Stimulated activated CD4-positive, alpha-beta T cell treated with anti-CD3 and anti-CD28 coated beads, Interleukin-2, amount 100 ng/mL, for 4 hours (primary cell): ENCODE measurements at places on chromosomes 16 and 17.
A peak's percentile ranks its signal among the peaks of the same experiment; 100 is the strongest.

- no peak for DNase-seq
Observed at GRCh38 chr17:40978575-40979151, 5.5 kb downstream of the KRT40 start.

- DNase-seq: no peak
Observed at GRCh38 chr17:58694302-58694701, 1.9 kb downstream of the RAD51C start.

DNA sequence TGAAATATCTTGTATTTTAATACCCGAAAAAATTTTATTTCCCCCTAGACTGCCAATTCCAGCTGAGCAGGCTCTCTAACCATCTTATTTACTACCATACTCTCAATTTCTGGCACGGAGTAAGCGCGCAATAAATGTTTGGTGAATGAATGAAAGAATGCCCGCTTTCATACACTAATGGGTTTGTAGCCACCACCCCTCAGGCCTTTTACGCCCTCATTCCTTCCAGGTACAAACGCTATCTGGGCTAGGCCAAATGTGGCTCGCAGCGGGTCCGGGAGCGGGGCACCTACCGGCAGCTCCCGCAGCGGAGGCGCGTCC lies 536 bp upstream of the PLD2 start:
- no peak for DNase-seq

- DNase-seq: no peak
Observed at GRCh38 chr17:44386182-44386525, 3.3 kb downstream of the ITGA2B start.

DNA sequence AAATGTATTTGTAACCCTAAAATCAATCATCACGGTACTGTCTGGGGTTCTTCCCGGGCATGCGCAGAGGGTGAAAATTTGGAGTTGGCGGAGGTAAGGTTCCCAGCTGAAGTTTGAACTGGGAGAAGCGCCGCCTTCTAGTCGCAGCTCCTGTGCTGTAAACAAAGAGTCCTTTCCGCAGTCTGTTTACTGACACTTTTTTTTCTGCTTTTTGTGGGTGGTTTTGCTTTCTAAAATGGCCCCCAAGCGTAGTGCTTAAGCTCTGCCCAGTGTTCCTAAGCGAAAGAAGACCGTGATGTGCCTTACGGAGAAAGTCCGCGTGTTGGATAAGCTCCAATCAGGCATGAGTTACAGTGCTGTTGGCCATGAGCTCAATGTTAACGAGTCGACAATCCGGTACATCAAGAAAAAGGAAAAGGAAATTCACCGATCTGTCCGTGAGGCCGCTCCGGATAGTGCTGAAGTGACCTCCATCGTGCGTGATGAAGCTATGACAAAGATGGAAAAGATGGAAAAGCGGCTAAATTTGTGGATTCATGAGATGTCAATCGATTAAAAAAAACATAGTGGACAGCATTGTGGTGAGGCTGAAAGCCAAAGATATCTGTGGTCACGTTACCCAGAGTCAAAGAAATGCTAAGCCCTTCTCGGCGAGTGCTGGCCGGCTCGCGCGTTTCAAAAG lies 570 bp upstream of the CFDP1 start:
- DNase-seq: no peak

GRCh38 chr17:49217651-49218413 lies 7.3 kb downstream of the ABI3 start:
- DNase-seq: peak; percentile 46

DNA sequence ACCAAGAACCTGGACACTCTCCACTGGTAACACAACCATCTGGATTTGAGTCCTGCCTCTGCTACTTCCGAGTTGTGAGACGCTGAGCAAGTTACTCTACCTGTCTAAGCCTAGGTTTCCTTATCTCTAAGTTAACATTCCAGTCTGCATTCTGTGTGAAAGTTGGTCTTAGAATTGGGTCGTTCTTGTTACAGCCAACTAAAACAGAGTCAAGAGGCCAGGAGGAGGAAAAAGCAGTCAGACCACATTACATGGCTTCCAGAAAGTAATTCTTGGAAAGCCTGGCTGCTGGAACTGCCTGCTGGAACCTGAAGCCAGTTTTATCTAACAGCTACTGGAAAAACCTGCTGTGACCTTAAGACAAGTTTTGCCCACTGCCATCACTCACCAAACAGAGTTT lies 38.4 kb upstream of the XYLT1 start:
- DNase-seq: no peak

DNA sequence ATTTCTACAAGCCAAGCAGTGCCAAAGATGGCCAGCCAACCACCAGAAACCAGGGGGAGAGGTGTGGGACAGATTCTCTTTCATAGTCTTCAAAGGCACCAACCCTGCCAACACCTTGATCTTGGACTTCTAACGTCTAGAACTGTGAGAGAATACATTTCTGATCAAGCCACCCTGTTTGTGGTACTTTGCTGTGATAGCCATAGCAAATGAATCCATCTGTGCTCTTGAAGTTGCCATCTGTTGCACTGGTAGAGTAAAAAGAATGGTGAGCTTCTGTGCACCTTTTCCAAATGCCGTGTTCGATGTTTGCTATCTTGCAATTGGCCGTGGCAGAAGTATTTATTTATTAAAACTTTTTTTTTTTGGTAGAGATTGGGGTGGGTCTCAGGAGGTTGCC lies 16.7 kb upstream of the ADGRG1 start:
- DNase-seq: no peak

DNA sequence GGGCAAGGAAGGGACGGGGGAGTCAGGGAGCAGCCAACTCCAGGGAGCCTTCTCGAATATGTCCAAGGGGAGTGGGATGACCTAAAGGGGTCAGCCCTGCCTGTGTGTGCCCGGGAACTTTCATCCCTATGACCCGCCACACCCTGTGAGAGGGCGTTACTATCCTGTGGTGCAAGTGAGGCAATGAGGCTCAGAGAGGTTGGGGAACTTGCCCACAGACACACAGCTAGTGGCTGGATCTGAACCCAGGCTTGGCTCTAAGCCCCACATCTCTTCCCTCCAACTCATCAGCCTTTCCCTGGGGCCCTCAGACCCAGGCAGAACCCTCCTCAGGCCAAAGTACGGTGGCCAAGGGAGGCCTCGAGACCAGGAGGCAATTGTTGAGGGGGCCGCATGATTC lies 23.2 kb downstream of the JUP start:
- DNase-seq: no peak

DNA sequence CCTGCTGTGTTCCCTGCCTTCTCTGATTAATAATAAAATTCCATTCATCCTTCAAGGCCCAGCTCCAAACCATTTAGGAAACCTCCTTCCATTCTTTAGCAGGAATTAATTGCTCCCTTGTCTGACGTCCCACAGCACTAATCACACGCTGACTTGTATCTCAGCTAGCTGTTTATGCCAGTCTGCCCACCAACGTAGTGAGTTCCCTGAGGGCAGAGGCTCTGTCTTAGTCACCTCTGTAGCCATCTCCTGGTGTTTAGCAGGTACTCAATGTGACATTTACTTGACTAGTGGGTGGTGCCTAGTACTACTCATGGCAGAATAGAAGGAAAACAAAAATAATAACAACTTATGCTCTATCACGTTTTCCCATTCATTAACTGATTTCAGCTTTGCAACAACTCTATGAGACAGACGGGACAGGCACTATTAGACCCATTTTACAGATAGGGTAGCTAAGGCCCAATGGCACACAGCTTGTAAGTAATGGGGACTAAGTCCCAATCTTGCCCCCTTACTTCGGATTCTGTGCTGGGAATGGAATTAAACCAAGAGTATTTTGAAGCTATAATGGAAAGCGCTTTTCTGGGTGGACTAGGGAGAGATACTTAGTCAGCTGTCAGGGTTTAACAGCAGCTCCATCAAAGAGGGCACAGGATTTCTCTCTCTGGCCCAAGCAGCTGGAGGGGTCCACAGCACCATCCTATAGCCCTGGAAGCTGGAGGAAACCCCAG lies 931 bp upstream of the WIPF2 start:
- no peak for DNase-seq

DNA sequence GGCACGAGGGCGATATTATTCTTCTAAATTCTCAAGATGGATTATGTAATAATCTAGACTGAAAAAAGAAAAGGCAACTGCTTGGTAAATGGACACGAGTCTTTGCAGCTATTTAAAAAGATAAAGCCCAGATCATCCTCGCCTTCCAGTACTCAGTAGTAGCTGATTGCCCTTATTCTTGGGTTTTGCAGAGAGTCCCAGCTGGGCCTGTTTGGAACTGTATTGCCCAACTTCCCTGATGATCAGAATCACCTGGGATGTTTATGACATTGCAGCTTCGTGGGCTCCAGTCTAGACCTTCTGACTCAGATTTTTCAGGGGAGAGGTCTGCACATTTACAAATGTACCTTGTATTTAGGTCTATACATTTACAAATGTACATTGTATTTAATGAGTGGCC lies 213.5 kb downstream of the RAB11FIP4 start:
- DNase-seq: no peak

DNA sequence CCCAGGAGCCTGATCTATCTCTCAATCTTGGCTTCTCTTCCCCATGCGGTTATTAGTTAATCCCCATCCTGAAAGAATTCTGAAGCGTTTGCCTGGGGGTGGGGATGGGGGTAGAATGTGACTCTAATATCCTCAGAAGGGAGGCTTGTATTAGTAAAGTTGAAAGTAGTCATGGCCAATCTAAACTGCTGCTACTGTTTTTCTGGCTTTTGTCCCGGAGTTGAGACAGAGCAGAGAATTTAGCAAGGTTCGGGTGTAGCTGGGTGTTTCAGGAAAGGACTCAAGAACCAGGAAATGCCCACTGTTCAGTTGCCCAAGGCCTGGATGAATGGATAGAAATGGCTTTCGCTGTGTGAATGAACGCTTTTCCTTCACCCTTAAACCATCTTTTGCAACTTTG lies 17.6 kb upstream of the ITGAM start:
- DNase-seq: no peak

DNA sequence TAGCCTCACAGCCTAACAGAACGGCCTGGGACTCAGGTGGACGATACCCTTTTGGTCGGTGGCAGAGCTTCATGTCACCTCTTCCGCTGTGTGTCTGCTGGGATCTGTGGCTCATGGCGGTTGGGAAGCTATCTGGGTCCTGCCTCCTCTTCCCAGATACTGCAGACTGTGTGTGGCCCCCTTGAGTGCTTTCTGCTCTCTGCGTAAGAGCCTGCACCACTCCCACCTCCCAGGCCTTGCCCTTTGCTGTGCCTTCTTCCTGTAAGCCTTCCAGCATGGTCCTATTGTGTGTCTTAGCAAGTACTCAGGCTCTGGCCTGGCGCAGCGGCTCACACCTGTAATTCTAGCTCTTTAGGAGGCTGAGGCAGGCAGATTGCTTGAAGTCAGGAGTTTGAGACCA lies 17.5 kb upstream of the ADCY7 start:
- DNase-seq: no peak

GRCh38 chr17:73118139-73118538 lies 25.7 kb upstream of the SLC39A11 start:
- no peak for DNase-seq

DNA sequence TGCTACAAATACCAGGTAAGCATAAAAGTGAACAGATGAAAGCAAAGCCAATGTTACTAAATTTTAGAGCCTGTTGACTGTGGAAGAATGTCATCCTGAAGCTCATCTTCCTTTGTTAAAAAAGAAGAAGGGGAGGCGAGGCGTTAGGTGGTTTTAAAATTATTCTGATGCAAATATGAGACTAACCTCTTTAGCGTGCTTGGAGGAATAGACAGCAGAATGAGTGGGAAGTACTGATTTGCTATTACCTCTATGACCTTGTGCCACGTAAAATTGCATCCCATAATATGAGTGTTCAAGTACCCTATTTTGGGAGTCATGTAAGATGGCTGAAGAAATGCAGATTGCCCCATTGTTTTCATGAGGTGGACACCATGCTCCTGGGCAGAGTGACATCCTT lies 95.7 kb downstream of the ELAC2 start:
- DNase-seq: no peak

DNA sequence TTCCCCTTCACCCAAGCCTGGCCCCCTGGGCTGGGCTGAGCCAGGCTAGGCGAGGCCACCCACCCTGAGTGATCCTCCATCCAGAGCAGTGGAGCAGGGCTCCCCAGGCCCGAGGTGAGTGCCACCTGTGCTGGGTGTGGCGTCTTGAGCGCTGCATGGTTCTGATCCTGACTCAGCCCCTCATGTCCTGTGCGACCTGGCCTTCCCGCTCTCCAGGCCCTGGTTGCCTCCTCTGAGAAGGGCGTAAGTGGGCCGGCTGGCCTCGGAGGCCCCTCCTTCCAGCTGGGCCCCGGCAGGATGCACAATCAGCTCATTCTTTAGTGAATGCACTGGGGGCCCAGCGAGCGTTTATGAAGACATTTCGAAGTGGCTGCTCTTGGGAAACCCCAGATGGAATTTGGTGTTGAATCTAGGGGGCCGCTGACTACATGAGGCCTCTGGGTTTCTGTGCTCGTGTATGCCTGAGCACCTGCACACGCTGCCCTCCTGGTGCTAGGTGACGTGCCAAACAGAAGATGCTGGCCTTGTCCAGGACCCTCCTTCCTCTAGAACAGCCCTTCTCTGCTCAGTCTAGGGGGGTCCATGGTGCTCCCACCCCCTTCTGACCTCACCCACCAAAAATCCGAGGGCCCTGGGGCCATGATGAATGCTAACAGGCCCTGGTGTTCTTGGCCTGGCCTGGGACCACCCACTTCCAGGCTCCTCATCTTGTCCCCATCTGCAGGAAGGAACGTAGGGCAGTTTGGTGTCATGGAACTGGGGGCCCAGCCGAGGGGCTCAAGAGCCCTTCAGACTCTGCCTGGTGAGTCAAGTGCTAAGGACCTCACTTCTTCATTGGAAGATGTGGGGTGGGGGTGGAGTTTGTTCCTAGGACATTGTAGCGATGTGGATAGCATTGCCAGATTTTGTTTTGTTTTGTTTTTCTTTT lies 3.6 kb upstream of the TMEM92 start:
- no peak for DNase-seq

DNA sequence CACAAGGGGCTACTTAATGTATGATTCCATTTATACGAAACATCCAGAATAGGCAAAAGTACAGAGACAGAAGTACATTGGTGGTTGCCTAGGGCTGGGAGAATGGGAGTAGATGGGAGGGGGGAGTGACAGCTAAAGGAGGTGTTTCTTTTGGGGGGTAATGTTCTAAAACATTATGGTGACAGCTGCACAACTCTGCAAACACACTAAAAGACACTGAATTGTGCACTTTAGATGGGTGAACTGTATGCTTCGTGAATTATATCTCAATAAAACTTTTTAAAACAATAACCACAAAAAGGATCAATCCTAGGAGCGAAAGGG lies 661 bp downstream of the LYRM9 start:
- no peak for DNase-seq

DNA sequence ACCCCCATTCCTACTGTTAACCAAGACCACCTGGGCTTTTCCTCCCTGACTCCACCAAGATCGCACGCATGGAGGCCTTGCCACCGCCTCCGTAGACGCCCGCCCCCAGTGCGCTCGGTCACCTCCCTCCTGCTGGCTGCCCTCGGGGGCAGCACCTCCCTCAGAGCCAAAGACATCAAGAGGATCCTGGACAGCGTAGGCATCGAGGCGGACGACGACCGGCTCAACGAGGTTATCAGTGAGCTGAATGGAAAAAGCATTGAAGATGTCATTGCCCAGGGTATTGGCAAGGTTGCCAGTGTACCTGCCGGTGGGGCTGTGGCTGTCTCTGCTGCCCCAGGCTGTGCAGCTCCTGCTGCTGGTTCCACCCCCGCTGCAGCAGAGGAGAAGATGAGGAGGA lies 1.2 kb downstream of the EFCAB3 start:
- DNase-seq: no peak

- no peak for DNase-seq
Observed at GRCh38 chr17:79155701-79156100, 81.1 kb downstream of the ENGASE start.
